Skin of body (tissue), 3 donors: ENCODE measurements at places on chromosomes 4 and X. TPM values are rescaled to one million over a fixed set of nuclear protein-coding genes. Genes with fewer than 3 reads are reported as not detected.

DNA sequence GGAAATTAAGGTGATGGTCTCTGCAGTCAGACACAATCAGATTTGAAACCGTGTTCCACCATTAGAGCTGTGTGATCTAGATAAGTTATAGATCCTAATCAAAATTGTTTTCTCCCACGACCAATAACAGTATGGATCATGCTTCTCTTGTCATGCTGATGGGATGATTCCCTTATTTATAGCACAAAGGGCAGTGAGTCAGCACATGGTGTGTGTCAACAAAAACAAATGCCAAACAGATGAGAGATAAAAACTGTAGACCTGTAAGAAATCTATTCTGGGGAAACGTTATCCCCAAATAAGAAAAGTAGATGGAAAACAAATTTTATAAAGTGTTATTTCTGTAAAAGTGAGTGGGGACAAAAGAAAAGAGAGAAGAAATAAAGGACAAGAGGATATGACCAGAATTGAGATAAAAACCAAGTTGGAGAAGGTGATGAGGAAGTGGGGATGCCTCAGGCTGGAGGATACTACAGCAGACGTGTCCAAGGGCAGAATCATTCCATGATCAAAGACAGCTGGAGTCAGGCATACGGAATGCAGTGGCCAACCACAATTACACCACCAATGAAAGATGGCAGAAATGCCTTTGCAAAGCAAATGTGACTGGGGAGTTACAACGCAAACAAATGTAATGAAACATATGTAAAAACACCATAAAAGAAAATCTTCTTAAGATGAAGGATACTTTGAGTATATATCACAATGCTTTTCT, 377.8 kb upstream of the PRKX start:
- no peak for DNase-seq

TMEM35A gene
- total RNA-seq: 0.79 TPM

CT83 gene
- not detected for total RNA-seq

DNA sequence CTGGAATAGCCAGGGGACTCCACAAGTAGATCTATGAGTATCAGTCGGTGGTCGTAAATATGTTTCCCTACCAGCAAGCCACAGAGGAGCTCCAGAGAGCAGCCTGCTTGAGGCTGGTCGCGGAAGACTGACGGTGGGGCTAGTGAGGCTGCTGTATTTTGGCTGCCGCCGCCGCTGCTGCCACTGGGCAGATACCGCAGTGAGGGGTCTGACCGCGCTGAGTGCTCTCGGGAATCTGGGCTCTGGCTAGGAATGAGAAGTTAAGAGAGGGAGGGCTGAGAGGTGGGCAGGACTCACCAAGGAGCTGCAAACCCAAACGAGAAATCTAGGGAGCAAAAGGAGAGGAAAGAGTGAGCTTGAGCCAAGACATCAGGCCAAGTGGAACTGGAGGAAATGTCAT, at the start of gene EXOC1L:
TSS of gene EXOC1L (plus strand) at position 157 of the 400 bp plus-strand sequence. CDS start at position 394, 237 bp downstream.
- DNase-seq: no peak

ARAP2 gene
- 48.6 TPM for total RNA-seq

DNA sequence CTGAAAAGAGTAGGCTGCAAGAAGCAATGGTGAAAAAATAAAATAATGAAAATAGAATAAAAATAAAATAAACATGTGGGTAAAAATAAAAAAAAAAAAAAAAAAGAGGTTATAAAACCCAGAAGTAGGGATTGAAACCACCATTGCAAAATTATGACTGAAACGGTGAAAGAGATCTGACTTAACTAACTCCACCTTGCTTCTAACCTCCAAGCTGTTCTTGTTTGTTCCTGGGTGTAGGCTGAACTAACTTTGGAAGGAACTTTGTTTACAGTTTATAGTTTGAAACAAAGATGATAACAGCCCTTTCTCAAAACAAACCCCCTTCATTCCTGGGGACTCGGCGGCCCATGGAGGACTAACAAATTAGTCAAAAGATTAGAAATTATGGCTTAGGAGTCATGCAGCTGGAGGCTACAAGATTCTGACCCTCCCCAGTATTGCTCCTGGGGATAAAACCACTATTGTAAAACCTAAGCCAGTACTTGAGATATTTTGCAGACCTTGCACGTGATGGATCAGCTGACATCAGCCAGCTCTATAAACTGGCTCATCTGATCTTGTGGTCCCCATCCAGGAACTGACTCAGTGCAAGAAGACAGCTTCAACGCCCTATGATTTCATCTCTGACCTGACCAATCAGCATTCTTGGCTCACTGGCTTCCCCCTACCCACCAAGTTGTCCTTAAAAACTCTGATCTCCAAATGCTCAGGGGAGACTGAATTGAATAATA, 30.4 kb downstream of the DDX60L start:
- DNase-seq: no peak

- DNase-seq: no peak
Observed at GRCh38 chr4:6902318-6903042, 7.1 kb upstream of the TBC1D14 start.

DNA sequence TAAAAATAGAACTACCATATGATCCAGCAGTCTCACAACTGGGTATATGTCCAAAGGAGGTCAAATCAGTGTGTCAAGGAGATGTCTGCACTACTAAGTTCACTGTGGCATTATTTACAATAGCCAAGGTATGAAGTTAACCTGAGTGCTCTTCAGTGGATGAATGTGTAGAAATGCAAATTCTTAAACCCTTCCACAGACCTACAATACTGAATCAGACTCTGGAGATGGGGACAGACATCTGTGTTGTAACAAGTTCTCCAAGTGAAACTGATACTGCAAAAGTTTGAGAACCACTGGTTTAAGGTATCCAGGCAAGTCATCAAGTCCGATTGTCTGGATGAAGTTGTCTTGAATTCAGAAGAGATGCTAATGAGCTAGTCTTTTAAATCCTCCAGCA, 38.5 kb downstream of the SMAD1 start:
- DNase-seq: no peak

AWAT2 gene
- total RNA-seq: 2.5 TPM

- no peak for DNase-seq
Observed at GRCh38 chr4:122524176-122524575, 67.7 kb upstream of the IL2 start.

CXorf49 gene
- total RNA-seq: not detected

GRCh38 chr4:106930522-106930921, 105.6 kb downstream of the DKK2 start:
- DNase-seq: no peak

SH3BGRL gene
- 73.3 TPM for total RNA-seq

DNA sequence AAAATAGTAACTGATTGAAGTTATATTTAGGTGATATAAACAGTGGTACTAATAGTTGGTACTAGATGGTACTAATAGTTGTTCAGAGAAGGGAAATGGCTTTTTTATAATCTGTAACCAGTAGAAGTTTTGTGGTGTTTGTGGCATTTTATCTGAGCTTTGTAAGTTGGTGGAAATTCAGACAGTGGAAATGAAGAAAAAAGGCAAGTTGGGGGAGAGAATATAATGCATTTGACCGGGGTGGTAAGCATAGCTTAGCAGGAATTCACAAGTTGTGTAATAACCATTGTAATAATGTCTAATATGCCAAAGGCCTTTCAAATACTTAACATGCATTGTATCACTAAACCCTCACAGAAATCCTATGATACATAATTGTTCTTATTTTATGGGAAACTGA, 36.3 kb downstream of the DTHD1 start:
- DNase-seq: no peak

DNA sequence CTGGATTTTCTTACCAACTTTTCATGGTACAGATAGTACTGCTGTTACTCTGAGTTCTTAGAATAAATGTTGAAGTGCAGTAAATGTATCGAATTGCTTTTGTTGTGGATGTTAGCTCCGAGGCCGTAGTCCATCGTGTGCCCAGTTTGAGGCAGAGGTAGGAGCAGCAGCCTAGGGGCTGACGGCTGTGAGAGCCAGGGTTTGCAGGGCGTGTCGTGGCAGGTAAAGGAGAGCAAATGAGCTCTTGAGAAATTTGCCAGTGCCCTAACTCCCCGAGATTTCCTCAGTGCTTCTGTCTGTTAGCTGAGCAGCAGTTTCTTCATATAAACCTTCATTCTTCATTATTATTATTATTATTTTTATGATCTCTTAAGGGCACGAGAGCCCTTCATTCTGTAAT, 21.6 kb downstream of the PRIMPOL start:
- DNase-seq: no peak

IBSP gene
- 0.30 TPM for total RNA-seq

GRCh38 chrX:103613362-103613890, 5.7 kb downstream of the TCEAL3 start:
- DNase-seq: no peak

HSFX3 gene
- total RNA-seq: not detected

DNA sequence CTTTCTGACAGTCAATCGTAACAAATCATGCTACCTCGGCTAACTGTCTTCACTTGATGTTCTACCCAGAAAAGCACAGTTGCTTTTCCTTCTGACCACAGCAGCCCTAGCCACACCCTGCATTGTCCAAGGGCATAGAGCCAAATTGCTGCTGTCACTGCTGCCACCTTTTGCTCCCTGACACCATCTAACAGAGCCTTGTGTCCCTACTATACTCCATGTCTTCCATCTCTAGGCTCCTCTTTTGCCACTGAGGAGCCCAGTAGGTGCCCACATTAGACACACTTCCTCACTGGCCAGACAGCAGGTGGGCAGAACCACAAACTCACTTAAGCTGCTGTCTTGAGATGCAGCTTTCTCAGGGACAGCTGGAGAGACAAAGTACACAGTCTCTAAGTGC, 91.4 kb downstream of the ANXA3 start:
- DNase-seq: no peak

- no peak for DNase-seq
Observed at GRCh38 chrX:129188231-129188630, 335.1 kb downstream of the SMARCA1 start.

HELT gene
- total RNA-seq: 0.30 TPM
